ENCODE measurements at places on chromosomes 7 and 10.

- no peak for DNase-seq
Measured at GRCh38 chr7:93890464-93891068, at the start of gene TFPI2. Gene TFPI2 (minus strand): TSS chr7:93890753. CDS start chr7:93890678, 75 bp downstream.

DNA sequence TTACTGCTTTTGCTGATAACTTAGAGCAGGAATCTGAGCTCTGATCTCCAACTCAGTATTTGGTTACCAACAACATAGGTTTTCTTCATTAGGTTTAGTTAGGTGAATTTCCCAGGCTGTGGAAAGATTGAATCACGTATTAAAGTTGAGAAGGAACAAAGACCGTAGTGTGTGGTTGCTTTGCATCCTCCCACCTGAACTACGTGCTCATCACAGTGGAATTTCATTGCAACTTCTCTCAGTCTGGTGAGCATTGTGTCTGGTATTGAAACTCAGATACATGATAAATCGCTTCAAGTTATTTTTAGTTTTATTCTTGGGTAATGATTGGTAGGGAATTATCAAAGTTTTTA, 139.4 kb upstream of the AKR1E2 start:
- DNase-seq: no peak

GRCh38 chr7:37476881-37477450, 28.3 kb upstream of the ELMO1 start:
- DNase-seq: no peak

DNA sequence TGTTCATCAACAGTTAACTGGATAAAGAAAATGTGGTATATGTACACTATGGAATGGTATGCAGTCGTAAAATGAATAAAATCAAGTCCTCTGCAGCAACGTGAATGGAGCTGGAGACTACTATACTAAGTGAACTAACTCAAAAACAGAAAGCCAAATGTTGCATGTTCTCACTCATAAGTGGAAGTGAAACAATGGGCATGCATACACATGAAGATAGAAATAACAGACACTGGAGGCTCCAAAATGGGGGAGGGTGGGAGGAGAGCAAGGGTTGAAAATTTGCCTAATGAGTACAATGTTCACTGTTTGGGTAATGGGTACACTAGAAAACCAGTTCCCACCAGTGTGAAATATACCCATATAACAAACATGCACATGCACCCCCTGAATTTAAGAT, 179.5 kb downstream of the ZWINT start:
- DNase-seq: no peak

DNA sequence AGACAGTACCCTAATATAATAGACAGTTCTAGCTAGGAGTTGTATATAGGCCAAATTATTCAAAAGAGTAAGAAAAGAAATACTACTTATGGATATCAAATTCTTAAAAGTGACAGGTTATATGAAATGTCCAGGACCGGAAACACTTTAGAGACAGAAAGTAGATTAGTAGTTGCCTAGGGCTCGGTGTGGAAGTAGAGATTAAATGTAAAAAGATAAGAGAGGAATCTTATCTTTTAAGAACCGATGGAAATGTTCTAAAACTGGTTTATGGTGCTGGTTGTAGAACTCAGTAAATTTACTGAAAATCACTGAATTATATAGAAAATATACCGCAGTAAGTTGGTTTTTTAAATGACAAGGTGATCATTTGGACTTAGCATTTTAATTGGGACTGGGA, 147.5 kb upstream of the ASAH2 start:
- DNase-seq: no peak

GRCh38 chr10:98254234-98254974, 13.6 kb downstream of the LOXL4 start:
- DNase-seq: no peak

DNA sequence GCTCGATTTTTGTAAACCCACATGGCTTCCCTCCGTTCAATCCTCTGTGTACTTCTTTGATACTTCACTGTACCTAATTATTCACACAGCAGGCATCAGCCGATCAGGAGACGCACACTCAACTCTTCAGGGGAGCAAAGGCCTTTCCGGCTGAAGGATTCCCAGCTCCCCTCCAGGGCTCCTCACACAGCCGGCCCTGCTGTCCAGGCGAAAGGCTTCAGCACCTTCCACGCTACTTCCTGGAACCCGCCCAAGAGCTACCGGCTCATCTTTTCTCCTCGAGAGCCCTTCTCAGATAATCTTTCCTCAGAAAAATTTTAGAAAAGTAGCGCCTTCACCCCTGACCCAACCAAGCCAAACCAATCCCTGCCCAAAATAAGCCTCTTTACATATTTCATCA, 270.4 kb downstream of the ZMYND11 start:
- DNase-seq: no peak

GRCh38 chr7:46559194-46559832, 638.2 kb upstream of the IGFBP3 start:
- DNase-seq: no peak

GRCh38 chr7:41475801-41476459, 227.0 kb downstream of the INHBA start:
- DNase-seq: no peak

GRCh38 chr7:37201003-37201875, 247.4 kb downstream of the ELMO1 start:
- peak; percentile 92 for DNase-seq

GRCh38 chr10:115049960-115050359, 43.2 kb upstream of the ATRNL1 start:
- no peak for DNase-seq

- DNase-seq: peak; percentile 99
Measured at GRCh38 chr7:75738975-75739795, 444 bp upstream of the HIP1 start.

DNA sequence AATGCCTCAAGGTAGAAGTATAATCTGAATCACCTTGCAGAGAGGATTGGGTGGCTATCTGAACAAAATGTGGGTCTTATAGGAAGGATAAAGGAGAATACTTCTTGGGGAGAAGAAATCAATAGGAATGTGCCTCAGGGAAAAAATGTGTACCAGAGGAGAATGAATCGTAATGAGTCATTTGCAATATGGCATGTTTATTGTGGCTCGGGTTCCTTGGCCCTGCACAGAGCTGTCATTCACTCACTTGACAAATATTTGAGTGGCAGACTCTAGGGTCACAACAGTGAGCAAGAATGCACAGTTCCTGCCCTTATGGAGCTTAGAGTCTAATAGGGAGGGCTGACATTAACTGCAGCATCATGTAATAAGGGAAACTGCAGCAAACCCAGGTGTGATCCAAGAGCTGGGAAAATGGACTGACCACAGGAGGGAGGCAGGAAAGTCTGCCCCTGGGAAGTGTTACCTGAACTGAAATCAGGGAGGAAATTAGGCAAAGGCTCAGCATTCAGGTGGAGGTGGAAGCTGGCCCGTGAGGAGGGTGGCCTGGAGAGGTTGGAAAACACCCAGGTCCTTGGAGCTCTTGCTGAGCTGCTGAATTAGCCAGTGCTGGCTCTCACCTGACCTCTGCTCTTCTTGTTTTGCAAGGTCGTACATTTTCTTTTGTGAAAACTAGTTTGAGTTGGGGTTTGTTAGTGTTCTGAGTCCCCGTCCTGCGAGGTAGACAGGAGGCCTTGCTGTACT, 203.9 kb downstream of the FRMD4A start:
- no peak for DNase-seq

GRCh38 chr7:51187941-51188340, 128.7 kb downstream of the COBL start:
- DNase-seq: no peak

DNA sequence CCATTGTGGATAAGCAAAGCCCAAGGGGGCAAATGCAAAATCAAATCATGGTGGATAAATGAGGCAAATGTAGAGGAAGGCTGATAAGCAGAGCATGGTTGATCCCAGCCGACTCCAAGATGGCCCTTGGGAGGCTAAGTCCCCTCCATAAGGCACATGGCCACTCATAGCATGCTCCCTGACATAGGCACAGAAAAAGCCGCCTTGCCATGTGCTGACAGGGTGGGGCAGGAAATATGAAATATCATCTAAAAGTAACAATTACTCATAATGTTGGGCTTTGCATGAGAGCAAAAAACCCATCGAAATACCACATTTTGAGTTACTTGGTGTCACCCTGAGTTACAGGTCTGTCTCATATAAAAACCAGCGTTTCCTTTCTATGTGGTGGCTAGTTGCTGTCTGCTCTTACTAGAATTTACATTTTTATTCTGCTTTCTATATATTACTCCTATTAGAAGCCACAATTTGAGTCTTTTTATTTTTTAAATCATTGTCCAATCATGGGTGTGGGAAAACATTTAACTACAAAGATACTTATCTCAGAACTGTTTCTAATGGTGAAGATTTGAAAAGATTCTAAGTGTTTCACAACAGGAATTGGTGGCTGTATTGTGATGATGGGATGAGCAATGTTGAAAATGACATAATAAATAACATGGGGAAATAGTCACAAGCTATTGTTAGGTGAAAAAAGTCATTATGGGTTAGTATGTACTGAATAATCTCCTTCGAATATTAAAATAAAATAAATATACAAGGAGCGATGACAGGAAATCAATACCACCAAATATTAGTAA, 102.7 kb downstream of the CUBN start:
- DNase-seq: no peak

GRCh38 chr7:43769281-43769680, 10.8 kb downstream of the BLVRA start:
- no peak for DNase-seq

DNA sequence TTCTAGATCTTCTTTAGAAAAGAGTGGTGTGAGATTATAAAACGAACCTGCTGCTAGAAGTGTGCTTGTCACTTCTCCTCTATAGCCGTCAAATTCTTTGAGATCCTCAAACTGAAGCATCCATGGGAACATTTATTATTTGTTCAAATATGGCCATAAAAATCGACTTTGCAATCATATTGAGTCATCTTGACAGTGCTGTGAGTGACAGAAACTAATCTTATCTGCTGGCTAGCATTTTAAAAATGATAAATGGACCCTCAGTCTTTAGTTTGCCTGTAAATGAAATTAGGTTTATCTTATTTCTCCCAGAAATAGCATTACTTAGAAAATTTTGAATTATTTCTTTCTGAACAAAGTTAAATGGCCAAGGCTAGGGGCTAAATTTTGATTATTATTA, 290.8 kb downstream of the EXOC4 start:
- DNase-seq: no peak

- no peak for DNase-seq
Measured at GRCh38 chr7:106883456-106884026, 18.5 kb downstream of the PIK3CG start.

DNA sequence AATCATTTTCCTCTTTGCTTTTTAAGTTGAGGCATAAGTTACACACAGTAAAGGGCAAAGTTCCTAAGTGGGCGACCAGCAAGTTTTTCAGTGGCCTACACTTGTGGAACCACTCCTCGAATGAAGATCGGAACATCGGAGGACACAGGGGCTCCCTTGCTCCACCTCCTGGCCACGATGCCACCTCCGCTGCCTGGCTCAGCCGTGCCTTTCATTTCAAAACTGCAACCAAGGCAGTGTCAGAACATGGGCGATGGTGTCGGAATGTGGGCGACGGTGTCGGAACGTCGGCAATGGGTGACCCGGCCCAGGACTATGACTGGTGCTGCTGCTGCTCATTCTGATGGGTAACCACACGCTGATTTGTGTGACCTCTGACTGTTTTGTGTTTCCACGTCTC, 9.6 kb upstream of the VIPR2 start:
- no peak for DNase-seq

DNA sequence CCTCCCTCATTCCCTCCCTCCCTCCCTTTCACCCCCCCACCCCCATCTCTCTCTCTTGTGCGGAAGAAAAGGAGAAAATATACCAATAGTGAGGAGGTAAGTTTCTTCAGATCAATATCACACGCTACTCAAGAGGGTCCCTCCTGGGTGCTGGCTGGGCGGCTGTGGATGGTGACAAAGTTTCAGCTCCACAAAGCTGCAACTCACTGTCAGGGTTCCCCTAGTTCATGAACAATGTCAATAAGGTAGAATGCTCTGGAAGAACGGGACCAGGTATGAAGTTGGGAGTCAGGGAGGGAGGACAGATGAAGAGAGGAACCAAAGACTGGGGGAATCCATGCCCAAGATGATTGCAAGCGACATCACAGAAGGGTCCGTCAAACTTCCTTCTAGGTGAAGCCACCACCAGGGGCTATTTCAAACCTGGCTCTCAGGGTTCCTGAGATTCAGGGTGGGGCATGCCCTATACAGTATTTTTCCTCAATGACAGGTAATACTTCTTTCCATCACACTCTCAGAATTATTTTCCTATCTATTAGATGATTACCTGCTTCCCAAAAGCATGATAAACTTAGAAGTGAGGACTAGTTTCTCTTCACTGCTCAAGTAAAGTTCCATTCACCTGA, 1.4 kb upstream of the PDE1C start:
- DNase-seq: no peak

GRCh38 chr7:14505906-14506305, 396.6 kb downstream of the DGKB start:
- DNase-seq: no peak

- no peak for DNase-seq
Measured at GRCh38 chr10:33982995-33983394, 648.5 kb upstream of the NRP1 start.

DNA sequence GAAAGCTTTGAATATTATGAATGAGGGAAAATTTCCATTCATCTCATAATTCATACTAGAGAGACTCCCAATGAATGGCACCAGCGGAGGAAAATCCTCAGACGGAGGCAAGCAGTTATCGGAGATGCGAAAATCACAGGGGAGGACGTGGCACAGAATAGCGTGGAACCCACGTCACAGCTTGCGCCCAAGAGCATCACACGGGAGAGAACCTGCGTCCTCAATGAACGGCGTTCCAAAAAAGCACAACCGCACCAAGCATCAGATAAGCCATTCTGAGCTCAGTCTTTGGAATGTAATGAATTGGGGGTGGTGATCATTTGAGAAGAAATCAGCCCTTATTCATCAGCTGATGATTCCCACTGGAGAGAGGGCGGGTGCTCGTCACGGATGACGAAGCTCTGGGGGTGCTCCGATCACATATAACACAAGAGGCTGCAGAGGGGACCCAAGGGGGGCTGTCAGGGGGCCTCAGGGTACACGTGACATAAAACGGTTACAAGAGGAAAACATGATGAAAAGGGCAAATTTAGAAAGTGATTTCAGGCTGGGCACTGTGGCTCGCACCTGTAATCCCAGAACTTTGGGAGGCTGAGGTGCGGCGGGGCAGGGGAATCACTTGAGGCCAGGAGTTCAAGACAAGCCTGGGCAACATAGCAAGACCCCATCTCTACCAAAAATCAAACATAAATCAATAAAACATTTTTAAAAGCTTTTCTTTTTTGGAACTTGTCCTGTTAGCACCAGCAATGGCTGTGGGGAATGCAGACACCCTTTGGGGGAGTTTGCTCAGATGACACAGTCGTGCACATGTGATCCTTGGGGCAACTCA, 33.8 kb upstream of the FIS1 start:
- no peak for DNase-seq

- DNase-seq: no peak
Measured at GRCh38 chr10:59799421-59799820, 46.2 kb upstream of the MRLN start.

- no peak for DNase-seq
Measured at GRCh38 chr10:61837755-61838171, 63.7 kb upstream of the ARID5B start.

- DNase-seq: no peak
Measured at GRCh38 chr10:132202070-132202970, 15.6 kb downstream of the DPYSL4 start.

- no peak for DNase-seq
Measured at GRCh38 chr10:132941640-132942051, 724 bp downstream of the CFAP46 start.

Measured in right atrium auricular region (tissue), 2 donors.